Activated CD8-positive, alpha-beta memory T cell treated with anti-CD3 and anti-CD28 coated beads, Interleukin-2, amount 50 U/mL, for 4 hours (primary cell): ENCODE measurements at places on chromosomes 1 and 21.

DNA sequence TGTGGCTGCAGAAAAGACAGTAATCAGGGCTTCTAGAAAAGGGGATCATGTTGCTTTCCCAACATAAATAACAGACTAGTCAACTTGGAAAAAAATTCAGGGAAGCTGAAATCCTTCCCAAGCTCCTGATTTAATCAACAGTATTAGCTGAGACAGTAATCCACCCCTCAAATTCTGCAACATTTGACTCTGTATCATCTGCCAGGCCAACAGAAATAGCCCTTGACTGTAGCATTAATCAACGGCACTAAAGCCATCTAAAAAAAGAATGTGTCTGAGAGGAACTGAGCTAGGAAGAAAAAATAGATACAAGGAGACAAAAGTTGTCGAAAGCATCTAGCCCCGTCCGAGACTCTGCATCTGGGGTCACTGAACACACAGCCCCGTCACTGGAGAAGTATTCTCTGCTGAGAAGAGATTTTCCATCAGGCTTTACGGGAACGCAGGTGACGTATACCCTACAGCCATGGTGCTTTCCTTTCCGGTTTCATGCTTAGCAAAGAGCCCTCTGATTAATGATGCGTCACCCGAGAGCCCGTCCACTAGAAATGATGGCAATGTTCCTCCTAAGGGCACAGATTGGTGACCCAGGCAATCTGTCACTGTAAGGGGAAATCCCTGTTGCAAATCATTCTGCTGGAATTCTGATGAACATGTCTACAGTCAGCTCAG lies 42.1 kb upstream of the TP53BP2 start:
- no peak for DNase-seq

DNA sequence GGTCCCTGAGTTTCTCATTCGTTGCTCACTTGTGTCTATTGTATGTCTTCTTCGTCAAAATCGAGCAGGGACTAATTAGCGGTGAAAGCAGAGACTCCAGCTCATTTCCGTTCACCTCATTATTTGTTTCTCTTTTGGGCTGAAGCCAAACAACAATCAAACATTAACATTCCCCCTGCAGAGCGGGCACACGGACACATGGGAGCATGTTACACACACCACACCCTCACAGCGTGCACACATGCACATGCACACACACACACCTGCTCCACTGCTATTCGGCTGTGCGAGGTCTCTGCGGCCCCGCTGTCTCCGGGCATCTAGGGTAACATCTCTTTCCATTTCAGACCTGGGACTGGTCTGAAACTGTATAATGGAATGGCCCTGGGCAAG lies 58.5 kb upstream of the LRRC8D start:
- DNase-seq, result no peak

DNA sequence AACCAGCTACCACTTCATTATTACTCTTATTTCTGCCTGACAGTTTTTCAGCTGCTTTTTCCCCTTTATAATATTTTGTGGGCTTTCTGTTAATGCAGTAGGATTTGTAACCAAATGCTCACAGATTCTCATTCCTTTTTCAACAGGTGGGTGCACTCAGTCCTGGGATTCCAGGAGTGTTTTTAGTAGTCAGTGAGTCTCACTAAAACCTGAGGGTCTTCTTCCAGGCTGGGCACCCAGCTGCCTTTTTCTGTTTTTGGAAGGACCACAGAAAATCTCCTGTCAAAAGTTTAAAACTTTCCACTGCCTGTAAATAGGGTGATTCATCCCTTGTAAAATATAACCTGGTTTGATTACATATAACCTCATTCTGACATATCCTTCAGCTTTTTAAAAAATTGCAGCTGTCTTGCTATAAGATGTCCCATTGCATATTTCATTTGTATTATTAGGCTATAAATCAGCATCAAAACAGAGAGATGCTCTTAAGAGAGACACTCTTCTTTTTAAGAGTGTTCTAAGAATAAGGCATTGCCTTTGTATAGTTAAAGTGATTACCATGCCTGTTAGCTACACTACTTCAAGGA lies 16.8 kb upstream of the CEP350 start:
- DNase-seq, result no peak

DNA sequence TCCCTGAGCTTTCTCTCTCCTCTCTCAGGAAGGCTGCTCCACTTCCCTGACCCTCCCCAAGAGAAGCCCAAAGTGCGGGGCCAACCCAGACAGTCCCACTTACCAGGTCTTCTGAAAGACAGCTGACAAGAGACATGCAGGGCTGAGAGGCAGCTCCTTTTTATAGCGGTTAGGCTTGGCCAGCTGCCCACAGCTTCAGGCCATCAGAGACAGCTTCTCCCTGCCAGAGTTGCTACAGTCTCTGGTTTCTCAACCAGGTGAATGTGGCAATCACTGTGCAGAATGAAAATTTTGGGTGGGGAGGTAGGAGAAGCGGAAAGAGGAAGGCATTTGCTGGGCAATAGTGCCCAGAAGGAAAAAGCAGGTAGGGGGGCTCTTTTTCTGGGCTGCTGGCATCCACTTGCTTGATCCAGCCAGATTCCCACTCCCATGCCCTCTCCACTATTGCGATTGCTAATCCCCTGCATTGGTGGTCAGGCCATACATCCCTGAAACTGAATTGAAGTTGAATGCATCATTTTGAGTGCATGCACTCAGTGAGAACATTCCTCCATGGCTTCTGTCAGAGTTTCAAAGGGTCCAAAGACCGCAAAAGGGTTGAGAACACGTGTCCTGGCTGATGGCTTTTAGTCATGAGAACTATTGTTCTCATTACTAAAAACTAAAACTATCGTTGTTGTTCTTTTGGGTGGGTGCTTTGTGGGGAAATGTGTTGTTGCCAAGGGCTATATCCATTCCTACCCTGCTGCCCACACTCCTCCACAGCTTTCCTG lies at the start of gene S100A8:
TSS of gene S100A8 (minus strand) at position 136 of the 773 bp plus-strand sequence. CDS start 538 bp downstream, outside the sequence.
- no peak for DNase-seq

- DNase-seq, result no peak
Observed at GRCh38 chr21:31967334-31967733, 94.5 kb downstream of the HUNK start.

DNA sequence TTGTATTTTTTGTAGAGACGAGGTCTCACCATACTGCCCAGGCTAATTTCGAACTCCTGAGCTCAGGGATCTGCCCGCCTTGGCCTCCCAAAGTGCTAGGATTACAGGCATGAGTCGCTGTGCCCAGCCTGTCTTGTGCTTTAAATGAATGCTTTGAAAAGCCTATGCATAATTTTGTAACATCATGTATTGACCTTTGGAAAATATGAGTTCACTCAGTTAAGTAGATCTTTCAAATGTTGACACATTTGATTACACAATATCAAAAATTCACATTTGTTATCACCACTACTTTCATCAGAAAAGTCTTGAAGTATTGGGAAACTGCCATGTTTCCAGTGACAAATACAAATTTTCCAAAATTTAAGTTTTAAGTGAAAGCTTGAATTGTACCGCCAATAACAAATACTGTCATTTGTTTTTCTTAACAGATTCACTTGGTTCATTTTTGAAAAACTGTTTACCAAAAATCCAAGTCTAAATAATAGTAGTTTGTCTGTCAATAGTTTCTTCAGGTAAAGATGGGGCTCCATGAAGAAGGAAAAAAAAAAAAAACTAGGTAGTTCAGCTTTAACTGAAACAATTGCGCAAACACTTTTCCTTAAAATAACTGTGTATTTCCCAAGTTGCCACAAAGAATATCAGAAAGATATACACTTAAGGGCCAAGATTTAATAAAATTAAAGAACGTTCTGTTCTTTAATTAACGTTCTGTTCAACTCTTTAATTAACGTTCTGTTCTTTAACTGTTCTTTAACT lies 233.2 kb upstream of the NR5A2 start:
- DNase-seq, result no peak
